ENCODE measurements at places on chromosomes 2 and 18.
A peak's percentile ranks its signal among the peaks of the same experiment; 100 is the strongest.

- DNase-seq = no peak
Measured at GRCh38 chr2:218384975-218385374, 2.9 kb downstream of the SLC11A1 start.

DNA sequence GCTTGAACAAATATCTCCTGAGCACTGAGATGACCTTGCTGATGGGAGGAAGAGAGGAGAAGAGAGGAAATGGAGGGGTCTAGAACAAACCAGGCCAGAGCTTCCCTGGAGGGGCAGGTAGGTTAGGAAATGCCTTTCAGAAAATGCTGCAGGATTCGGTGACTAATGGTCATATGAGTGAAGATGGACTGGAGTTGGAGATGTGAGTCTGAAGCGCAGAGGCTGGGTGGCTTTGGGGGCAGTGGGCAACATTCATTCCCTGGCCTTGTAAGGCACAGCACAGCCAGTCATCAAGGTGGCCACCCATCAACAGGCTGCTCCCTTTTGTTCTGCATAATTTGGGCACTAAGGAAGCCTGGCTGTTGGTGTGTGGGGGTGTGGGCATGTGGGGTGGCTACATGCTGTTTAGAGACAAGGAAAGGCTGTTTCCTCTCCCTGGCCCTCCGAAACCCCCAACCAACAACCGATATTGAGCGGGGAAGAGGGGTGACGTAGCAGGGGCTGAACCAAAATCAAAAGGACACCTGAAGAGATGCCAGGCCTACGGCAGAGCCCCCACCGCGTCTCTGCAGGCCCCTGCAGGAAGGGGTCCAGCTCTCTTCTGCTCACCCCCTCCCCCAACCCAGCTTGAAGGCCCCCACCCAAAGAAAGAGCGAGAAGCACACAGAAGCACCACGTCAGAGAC, 1.5 kb downstream of the SLC30A3 start:
- DNase-seq = no peak

DNA sequence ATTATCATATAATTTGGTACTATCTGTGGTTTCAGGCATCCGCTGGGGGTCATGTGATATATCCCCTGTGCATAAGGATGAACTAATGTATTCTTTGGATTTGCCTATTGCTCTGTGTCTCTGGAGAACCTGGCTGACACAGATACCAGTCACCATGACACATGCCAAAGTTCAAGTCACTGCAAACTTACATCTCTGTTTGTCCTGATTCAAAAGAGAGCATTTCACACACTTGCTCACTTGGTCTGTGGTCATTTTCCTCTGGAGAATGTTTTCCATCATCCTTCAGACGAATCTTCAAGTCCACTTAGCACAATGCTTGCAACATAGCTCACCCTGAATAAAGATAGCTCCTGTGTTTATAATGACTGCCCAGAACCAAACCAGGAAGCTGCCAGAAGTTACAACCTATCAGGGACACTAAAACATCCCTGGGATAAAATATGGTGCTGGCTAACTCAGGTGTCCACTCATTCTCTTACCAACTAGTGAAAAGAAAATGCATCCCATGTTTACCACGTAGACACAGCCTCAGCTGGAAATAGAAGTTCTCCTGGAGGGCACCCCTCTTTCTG, 18.1 kb downstream of the SULT1C3 start:
- DNase-seq = no peak

GRCh38 chr18:3722649-3723433, 272.9 kb downstream of the TGIF1 start:
- no peak for DNase-seq

- no peak for DNase-seq
Measured at GRCh38 chr2:43305012-43305411, 78.6 kb upstream of the ZFP36L2 start.

DNA sequence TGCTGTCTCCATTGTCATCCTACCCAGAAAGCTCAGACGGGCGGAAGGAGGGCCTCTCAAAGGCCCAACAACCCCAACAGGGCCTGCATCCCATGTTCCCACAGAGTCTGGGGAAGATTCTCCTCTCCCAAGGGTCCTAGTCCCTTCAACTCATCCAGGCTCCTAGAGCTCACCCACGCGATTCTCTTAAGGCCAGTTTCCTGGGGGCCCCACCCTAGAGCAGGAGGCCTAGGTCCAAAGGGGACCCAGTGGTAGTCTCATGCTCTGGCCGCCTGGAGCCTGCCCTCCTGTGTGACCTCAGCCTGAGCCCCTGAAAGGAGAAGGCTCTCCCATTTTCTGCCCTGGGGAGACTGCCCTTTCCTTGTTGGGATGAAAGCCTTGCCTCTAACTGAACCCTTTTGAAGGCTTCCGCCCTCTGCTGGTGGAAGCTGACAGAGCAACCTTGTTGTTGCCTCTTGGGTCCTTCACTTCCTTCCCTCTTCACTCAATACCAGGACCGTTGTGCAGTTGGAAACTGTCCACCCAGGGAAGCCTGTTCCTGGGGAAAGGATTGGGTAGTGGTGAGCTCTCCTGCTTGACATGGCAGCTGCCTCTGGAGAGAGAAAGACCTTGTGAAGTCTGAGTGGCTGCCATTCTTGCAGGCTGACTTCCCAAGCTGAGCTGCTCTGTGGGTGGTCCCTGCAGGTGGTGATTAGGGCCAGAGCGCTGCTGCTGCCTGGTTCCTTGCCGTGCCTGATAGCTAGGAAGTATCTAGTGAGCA, 86.0 kb upstream of the ALPP start:
- peak; percentile 62 for DNase-seq

- peak; percentile 67 for DNase-seq
Measured at GRCh38 chr18:57431002-57431382, 4.2 kb upstream of the ONECUT2 start.

- DNase-seq = no peak
Measured at GRCh38 chr2:20221555-20221973, 3.4 kb downstream of the SDC1 start.

DNA sequence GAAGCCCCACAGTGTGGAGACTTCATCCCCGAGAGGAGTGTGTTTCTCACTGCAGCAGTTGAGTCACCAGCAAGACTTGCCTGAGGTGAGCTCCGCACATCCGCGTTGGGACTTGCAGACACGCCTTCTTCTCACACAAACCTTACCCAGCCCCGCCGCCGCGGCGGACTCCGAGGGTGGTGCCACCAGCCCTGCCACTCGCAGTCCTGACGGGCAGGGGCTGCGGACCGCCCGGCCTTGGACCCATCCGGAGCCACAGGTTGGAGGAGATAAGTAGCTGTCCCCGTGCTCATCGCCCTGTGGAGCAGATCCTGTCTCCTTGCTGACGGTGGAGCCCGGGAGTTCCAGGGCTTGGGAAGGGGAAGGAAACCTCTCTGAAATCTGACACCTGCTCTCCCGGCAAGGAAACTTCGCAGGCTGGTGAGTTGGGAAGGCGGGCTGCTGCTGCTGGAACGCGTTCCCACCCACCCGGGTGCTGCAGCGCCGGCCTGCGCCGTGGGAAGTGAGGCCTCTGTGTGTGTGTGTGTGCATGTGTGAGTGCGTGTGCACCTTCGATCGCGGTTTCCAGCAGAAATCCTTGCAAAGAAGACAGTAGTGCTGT, at the start of gene RAB27B:
RAB27B (plus strand) TSS at position 197 of the 601 bp plus-strand sequence. CDS start 49,109 bp downstream, outside the sequence.
- DNase-seq = peak; percentile 86

DNA sequence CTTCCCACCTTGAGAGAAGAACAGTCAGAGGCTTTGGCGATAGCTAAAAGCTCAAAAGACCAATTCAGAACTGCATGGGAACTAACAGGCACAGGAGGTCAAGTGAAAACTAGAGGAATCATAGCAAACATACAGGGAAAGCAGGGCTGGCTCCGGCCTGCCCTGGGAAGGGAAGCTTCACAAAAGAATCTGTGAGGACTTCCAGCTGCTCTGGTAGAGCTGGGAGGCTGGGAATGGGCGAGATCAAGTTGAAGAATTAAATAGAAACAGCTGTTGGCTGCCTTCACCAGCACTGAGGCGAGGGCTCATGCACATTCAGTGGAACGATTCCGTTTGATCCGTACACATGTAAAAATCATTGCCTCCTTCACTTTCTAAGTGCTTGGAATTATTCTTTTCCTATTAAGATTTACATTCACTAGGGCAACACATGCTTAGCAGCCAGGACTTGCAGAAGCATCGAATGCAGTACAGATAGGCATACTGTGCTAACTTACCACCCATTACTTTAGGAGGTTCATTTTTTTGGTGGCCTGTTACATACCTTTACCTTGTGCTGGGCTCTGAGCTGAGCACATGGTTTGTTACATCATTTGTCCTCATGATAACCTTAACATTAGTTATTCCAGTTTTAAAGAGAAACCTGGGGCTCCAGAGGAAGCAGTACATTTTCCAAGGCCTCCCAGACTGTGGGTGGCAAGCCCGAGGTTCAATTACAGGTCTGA, 125.4 kb upstream of the RNF152 start:
- peak; percentile 79 for DNase-seq

GRCh38 chr2:187989925-187990623, 301.6 kb upstream of the GULP1 start:
- DNase-seq = no peak

All from eye (tissue), 1 donor.